ENCODE measurements at places on chromosomes 7 and 10. TPM values are rescaled to one million over a fixed set of nuclear protein-coding genes. Genes with fewer than 3 reads are reported as not detected.

Gene PKD2L1
- polyA plus RNA-seq = not detected

Gene MTPN
- 47.9 TPM for polyA plus RNA-seq

Gene FEZF1
- not detected for polyA plus RNA-seq

Gene STYXL1
- polyA plus RNA-seq = 67.6 TPM

Gene ACTR1A
- 169 TPM for polyA plus RNA-seq

Gene LLCFC1
- polyA plus RNA-seq = not detected

Gene VWA2
- not detected for polyA plus RNA-seq

Gene CFAP69
- 0.51 TPM for polyA plus RNA-seq
